ENCODE measurements at places on chromosomes 5 and 9.

GRCh38 chr9:34545497-34545896 is 22.7 kb upstream of the ENHO start:
- no peak for DNase-seq

GRCh38 chr9:130957451-130958203 is 18.6 kb upstream of the FIBCD1 start:
- no peak for DNase-seq

DNA sequence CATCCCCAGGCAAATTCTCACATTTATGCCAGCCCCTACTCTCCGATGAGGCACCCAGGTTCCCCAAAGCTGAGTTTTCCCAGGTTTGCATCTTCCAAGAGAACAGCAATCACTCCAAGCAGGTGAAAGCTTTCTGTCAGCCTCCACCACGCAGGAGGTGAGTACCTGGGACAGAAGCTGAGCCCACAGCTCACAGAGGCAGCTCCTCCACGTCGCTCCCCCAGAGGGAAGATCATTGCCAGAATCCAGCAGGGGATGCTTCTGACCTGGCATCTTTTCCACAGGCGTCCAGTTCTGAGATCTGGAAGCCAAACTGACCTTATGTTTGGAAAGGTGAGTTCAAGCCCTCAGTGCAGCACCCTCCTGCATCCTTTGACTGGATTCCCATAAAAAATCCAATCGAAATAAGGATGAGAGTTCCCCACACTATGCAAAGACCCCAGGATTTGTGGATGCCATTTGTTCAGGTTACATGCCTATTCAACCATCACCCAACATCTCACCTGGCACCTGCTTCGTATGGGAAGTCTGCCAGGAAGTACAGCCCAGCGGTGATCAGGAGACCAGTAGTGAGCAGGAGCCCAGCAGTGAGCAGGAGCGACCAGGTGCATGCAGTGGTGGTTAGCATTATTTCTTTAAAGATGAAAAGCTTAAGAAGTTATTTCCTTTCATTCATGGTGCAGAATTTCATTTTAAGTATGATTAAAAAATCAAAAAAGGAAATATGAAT is 47.4 kb upstream of the OLFM1 start:
- DNase-seq, result no peak

- no peak for DNase-seq
Observed at GRCh38 chr9:6759185-6759977, 1.6 kb downstream of the KDM4C start.

DNA sequence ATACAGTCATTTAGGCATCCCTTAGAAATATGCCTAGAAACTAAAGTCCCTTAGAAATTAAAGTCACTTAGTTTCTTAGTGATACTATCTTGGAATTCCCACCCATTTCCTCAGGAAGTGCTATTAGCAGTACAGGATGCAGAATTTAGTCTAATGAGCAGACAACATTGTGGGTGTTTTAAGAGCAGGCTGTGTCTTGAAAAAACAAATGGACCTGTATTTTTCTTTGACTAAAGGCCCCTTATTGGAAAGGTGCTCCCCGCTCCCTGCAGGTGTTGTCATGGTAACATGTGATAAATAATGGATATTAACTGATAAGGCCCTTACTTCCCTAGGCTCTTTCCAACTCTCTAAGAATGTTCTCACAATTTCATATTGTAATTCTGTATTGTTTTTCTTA is 38.8 kb upstream of the STARD4 start:
- DNase-seq, result no peak

- no peak for DNase-seq
Observed at GRCh38 chr5:77669677-77670076, 31.2 kb upstream of the OTP start.

DNA sequence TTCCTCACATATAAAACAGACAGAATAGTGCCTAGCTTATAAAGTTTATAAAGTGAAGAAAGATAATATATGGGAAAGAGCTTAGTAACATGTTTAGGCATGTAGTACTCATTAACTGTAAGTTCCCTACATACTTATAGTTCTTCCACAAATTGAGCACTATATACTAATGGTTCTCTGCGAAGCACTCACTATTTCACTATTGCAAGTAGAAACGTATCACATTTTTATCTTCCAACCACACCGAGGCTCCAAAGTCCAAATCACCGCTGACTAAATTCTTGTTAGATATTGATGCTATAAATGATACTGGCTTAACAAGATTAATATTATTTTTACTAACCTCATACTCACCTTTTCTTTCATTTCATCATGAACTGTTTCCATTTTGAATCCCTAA is 61.0 kb downstream of the FBXW11 start:
- DNase-seq, result no peak

DNA sequence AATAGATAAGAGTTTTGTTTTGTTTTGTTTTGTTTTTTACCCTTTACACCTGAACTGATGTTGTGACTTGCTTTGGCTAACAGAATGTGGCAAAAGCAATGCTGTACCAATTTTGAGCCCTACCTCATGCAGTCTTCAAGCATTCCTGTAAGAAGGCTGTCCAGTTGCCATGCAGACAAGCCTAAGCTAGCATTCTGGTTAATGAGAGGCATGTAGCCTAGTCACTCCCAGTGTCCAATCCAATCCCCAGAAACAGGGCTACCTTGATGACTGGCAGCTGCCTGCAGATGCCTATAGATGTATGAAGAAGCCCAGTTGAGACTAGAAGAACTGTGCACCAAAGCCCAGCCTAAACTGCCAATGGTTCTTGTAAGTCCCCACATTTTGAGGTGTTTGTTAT is 9.4 kb upstream of the EFNA5 start:
- no peak for DNase-seq

DNA sequence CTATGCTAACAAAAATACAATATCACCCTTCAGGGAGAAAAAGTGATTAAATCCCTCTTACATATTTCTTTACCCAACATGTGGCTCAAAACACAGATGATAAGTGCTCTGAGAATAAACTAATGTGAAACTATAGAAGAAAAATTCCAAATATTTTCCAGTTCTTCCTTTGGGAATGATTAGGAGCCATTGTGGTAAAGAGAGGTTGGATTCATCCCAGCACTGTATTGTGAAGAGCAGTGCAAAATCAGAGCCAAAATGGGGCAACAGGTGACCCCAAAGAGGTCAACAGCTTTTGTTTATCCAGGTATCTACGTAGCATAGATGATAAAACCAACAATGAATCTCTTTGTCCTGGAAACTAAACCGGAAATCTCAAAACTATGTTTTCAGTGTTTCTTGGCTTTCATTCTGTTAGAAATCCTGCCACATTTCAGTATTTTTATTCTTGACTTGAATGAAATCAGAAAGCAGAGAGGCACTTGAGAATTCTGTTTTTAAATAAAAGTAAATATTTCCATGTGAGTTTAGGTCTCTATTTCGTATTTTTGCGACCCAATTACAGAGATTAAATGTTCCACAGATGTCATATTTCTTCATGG is 120.4 kb upstream of the FST start:
- DNase-seq, result no peak

- DNase-seq, result no peak
Observed at GRCh38 chr5:135448791-135449507, 1.8 kb upstream of the DCANP1 start.

GRCh38 chr5:40124367-40124766 is 555.3 kb upstream of the PTGER4 start:
- no peak for DNase-seq

DNA sequence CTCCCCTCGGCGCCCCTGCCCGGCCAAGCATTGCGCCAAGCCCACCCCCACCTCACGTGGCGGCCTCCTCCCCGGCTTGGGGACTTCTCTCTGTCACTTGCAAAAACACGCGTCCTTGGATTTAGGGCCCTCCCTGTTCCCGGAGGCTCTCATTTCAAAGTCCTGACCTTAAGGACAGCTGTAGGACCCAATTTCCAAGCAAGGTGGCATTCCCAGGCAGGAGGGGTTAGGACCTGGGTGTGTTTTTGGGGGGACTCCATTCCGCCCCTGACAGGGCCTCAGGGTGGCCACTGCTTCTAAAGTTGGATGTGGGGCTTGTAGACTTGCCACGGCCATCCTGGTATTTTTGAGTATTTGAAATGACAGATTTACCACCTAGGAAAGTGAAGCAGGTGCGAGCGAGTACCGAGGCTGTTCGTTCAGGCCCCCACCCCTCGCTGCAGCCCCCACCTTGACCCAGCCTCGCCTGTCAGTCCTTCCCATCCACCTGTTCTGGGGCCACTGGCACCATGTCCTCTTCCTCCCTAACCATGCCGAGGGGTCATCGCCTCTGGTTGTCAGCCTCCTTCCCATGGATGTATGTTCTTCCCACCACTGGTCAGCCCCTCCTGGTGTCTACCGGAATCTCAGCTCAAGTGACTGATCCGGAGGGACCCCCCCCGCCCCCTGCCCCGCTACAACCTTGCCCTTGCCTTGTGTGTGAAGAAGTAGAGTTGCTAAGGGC is 52.4 kb downstream of the MRPL36 start:
- no peak for DNase-seq

DNA sequence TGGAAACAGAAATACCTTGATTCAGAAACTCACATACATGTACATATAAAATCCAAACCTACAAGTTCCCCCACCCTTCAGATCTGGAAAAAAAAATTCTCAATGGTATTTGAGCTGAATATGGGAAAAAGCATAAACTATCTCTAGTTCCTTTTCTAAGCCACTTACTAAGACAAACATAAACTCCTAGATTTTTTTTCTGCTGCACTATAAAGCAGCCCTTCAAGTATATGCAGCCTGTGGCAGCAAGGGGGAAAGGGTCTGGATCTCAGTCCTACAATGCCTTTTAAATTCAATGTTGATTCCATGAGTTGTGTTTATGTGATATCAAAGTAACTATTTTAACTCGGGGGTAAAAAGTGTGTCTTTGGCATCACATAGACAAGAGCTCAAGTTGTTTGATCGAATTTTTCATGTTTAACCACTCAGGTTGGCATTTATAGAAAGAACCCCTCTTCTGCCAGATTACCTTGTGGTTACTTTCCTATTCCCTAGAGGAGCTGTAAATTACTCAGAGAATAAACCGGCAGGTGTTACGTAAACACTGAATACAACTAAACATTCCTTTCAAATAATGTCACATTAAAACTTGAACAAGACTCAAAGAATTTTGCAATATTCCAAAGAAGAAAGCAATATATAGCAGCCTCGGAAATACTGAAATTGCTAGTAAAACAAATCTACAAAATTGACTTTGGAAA is 91.8 kb upstream of the FER start:
- DNase-seq, result no peak

DNA sequence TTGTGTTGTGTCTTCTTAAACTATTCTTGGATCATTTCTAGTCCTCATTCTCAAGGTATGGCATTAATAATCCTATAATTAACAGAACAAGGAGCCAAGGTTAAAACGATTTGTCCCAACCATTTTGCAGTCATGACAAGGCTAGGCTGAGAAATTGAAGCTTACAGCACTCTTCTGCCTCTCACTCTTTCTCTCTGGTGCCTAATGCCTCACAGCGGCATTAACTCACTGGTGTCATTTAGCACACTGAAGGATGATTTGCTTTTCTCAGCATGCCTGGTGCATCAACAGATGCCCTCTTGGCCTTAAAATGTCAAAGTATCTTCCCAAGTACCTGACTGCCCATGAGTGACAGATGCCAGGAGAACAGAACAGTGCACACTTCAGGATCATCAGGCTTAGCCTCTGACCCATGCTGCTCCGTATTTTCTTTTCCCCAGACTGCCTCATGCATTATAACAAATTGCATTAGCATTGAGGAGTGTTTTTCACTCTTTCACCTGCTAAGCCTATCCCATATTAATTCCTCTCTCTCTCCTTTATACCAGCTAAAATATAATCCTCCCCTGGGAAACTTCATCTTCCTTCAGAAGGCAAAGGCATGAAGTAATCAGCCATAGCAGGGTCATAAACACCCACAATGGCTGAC is 61.1 kb upstream of the SV2C start:
- DNase-seq, result no peak

DNA sequence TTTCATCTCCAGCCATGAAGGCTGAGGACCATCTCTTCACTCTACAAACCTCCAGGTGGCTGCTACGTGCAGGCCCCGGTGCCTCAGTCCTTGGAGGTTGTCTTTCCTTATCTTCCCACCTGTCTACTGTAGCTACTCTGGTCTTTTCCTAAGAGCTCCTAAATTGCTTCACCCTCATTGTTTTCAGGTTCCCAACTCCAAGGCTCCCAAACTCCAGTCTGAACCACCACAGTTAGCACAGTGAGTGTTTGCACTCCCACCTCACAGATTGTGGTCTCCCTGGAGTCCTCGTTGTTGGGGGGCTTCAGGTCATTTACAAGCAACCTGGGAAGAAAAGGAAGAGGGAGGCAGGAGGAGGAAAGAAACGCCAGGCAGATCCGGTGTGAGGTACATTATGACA is 85.3 kb downstream of the NSUN2 start:
- DNase-seq, result no peak

DNA sequence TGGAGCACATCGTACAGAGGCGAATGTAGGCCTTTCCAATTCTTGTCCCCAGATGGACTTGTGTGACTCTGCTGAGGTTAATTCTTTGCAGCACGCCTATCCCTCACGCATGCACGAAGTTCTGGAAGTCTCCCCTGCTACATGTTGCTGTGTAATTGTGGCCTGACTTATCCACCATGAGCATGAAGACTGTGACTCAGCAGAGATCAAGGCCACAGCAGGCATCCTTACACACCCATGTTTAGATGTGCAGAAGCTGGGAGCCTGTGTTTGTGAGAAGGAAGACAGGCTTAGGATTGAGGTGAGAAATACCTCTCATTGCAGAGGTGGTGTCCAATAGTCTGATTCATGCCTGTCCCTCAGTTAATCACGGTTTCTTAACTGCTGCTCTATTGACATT is 135.6 kb downstream of the ICE1 start:
- no peak for DNase-seq

DNA sequence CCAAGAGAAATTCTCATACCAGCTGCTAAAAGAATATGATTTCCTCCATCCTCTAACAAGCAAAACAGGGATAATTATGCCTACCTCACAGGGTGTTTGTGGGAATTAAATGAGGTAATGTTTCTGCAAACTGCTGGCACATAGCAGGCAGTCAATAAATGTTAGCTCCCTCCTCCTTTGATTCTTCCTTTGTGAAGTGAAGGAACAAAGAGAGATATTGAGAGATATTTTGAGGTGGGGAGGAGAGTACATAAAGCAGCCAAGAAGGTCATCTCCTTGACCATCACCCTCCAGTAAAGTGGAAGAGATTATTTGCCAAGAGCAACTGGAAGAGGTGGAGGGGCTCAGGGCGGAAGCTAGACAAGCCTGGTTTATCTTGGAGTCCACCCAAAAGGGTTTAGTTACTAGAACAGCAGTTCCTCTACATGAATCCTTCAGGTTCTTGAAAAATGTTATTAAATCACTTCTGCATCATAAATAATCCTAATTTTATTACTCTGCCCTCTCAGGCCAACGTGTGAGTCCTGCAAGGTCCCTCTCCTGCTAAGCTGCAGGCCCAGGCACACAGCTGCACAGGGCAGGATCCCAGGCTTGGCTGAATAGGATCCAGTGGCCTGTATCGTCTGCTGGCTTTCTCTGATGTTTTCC is 35.0 kb upstream of the TLE1 start:
- no peak for DNase-seq

Measured in Ammon's horn (tissue), 1 donor.